ENCODE measurements at places on chromosomes 4 and X. TPM values are rescaled to one million over a fixed set of nuclear protein-coding genes. Genes with fewer than 3 reads are reported as not detected.

F11 gene
- 0.14 TPM for total RNA-seq

TMEM35A gene
- 39.2 TPM for total RNA-seq

ANXA10 gene
- not detected for total RNA-seq

ERVMER34-1 gene
- not detected for total RNA-seq

EGFL6 gene
- not detected for total RNA-seq

SPON2 gene
- total RNA-seq = 33.6 TPM

ARSD gene
- 10.5 TPM for total RNA-seq

SSX3 gene
- not detected for total RNA-seq

TRPC5OS gene
- not detected for total RNA-seq

SLC7A11 gene
- total RNA-seq = 0.16 TPM

DKK2 gene
- total RNA-seq = 3.9 TPM

SRPK3 gene
- total RNA-seq = 13.0 TPM

SSX4B gene
- not detected for total RNA-seq

TRIM60 gene
- not detected for total RNA-seq

MAGEA2B gene
- not detected for total RNA-seq

FAM241A gene
- total RNA-seq = 3.7 TPM

HPGDS gene
- 2.2 TPM for total RNA-seq

C1QTNF7 gene
- total RNA-seq = 21.4 TPM

SMIM31 gene
- total RNA-seq = not detected

DCAF8L1 gene
- not detected for total RNA-seq

ADGRG4 gene
- not detected for total RNA-seq

RTL9 gene
- total RNA-seq = 0.28 TPM

RIBC1 gene
- total RNA-seq = not detected

DRD5 gene
- not detected for total RNA-seq

All from sigmoid colon (tissue), 7 donors.